AML-193 (cell line): ENCODE measurements at places on chromosomes 7 and 10.

- no peak for DNase-seq
Measured at GRCh38 chr10:6194311-6194710, 8.4 kb upstream of the PFKFB3 start.

- no peak for DNase-seq
Measured at GRCh38 chr10:133351408-133352318, 4.5 kb downstream of the PRAP1 start.

DNA sequence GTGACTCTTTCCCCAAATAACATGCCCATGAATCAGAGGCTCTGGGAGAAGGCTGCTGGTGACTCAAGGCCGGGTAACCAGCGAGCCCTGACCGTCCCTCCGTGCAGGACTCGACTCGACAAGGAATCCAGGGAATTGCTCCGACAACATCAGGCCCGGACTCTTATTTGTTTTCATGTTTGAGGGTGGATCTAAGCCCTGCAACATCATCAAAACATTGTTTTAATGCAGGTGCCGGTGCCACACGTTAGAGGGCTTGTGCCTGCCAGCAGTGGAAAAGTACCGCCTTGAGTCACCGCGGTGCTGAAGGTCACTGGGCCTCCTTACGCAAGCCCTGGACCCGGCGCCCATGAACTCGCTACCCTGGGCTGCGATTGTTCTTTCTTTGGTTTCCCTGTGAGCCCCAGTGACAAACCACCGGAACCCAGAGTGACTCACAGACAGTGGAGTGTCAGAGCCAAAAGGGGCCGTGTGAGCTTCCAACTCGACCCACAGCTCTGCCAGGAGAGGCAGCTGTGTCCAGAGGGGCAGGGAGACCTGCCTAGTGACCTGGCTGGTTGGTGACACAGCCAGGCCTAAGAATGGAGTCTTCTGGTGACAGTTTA lies 139.4 kb upstream of the SHH start:
- no peak for DNase-seq

- DNase-seq: no peak
Measured at GRCh38 chr10:34602478-34602877, 212.6 kb downstream of the PARD3 start.

GRCh38 chr7:107372298-107372697 lies 97.6 kb upstream of the GPR22 start:
- DNase-seq: no peak

DNA sequence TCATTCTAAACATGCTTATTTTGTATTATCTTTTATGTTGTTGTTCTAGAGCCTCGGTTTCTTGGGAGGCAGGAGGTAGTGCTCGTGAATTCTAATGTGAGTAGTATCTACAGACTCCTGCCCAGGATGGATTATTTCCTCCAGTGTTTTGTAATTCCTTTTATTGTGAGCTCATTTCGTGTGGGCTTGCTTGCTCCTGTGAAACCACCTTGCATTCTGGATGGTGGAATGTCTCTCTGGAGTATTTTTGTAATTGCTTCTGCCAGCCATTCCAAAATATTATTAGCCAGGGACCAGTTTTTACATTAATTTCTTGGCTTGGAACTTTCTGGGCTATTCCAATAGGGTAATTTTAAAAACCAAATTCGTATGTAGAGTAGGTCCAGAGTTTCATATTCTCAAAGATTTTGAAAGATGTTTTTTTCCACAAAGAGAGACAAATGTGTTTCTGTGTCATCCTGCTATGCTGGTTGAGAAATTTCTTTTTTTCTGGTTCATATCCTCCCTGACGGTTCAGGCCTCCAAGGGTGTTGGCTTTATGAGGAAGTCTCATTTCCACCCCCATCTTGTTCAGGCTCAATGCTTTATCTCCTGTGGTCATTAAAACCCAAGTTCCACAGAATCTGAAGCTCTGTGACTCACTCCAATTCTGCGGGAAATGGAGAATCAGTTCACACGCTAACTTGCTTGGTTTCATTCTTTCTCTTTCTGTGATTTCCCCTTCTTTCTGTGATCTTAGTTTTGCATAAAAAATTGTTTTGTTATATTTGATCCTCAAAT lies 41.7 kb upstream of the CALD1 start:
- DNase-seq: no peak

DNA sequence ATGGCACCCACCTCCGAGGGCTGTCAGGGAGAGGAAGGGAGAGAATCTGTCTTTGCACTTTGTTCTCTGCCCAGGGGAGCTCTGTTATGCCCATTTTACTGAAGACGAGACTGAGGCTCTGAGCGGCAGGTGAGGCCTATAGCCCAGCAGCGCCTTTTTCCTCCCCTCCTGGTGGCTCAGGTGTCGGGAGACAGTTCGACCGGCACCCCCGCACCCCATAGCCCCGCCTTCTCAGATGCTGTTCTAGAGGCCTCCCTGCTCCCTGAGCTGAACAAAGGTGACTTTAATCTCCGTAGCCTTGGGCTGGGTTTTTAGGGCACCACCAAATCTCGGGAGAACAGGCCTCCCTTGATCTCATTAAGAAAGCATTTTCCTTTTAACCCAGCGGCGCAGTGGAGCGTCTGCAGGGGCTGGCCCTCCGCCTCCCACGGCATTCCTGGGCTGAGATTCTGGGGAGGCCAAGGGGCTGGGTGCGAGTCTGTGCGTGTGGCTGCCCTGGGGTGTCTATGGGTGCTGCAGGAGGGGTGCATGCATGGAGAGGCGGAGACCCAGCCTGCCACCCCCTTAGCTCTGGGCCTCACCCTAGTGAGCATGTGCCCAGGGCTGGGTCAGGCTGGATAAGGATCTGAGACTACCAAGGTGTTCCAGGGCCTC lies 3.3 kb downstream of the LFNG start:
- DNase-seq: no peak

DNA sequence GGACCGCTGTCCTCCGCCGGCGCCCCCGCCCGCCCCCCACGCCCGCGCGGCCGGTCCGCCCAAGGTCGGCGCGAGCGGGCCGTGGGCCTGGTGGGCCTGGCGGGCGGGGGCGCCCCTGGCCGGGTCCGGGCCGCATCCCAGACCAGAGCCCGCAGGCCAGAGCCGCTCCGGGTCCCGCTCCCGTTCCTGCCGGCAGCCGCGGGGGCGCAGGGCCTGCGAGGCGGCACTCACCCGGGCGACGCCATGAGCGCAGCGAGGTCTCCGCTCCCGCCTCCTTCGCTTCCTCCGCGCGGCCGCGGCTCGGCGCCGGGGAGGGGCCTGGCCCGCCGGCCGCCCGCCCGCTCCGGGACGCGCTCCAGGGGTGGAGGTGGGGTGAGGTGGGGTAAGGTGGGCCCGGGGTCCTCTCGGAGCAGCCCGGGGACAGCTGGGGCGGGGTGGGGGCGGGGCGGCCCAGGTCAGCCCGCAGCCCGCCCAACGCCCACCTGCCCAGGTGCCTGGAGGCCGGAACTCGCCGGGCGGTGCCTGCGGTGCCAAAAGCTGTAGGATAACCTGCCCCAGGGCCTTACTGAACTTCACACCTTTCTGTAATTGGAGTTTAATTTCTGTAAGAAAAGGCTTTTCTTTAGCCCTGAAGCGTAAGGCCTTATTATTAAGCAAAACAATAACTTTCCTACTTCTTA lies at the start of gene URGCP:
Gene URGCP (minus strand): TSS at position 266 of the 680 bp plus-strand sequence. CDS start 21 bp downstream, at position 245.
- peak; percentile 9 for DNase-seq

- no peak for DNase-seq
Measured at GRCh38 chr7:91142743-91143142, 121.5 kb upstream of the FZD1 start.

DNA sequence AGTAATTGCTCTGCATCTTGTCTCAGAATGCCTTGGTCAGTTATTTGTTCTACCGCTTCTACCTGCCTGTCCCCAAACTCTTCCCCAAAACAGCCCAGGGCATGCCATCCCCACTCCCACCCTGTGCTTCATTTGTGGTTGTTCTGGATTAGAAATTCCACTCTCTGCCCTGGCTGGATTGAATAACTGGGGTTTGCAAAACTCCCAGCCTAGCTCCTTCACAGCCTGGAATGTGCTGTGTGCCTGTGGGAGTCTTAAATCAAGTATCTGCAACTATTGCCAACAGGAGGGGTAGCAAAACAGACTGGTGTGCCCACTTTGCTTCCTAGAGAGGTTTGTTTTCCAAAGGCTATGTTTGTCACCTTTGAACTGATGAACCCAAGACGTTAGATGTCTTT lies 24.2 kb downstream of the TSPAN15 start:
- DNase-seq: no peak

DNA sequence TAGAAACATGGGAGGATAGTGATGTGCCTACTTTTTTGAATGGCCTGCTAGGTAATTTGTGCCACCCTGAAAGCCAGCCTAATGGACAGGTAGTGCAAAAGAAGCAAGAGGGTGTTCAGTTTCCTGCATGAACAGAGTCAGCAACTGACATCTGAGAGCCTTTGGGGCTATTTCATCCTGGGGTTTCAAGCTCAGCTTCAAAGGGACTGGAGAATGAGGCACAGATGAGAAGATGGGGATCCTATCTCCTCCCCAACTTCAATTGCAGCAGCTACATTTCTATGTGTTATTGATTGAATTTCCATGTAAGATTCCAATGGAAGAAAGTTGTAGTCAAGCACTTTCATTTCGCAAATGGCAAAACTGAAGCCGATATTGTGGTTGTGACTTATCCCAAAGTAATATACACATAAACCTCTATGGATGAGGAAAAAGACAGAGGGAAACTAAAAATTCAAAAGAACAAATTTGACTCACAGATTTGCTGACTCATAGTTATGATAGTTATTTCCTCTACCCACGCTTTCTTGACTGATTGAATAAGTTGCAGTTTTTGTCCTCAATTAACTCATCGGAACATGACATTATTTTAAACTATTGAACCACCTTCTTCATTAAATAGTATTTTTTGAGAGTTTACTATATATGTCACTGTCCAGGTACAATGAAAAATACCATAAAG lies 42.6 kb upstream of the NRP1 start:
- no peak for DNase-seq

GRCh38 chr10:62639144-62639543 lies 165.4 kb upstream of the ADO start:
- no peak for DNase-seq

DNA sequence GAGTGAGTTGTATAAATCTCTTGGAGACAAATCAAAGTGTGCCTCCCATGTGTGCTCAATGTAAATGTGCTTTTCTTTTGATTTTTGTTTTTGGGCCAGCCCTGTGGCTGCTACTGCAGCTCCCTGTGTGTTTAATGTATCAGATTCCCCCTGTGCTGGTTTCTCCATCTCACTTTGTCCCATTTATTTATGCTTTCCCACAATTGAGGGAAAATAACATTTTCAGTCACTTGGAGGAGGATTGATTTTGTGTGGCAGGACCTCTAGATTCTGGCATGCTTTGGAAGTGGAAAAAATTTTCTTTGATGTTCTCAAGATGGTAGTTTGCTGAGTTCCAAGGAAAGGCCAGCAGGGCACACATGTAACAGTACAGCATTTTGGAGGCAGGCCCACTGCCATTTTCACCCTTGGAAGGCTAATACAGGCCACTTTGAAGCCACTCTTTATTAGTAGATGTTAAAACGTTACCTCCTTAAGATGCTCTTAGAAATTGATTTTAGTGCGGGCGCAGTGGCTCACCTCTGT lies 323.6 kb downstream of the BICC1 start:
- no peak for DNase-seq

- no peak for DNase-seq
Measured at GRCh38 chr7:110448918-110449317, 642.0 kb upstream of the LRRN3 start.

GRCh38 chr10:633279-634245 lies 55.9 kb downstream of the DIP2C start:
- DNase-seq: no peak

GRCh38 chr7:79668292-79668691 lies 214.8 kb upstream of the MAGI2 start:
- DNase-seq: no peak

- no peak for DNase-seq
Measured at GRCh38 chr10:7090529-7090928, 320.3 kb downstream of the SFMBT2 start.

DNA sequence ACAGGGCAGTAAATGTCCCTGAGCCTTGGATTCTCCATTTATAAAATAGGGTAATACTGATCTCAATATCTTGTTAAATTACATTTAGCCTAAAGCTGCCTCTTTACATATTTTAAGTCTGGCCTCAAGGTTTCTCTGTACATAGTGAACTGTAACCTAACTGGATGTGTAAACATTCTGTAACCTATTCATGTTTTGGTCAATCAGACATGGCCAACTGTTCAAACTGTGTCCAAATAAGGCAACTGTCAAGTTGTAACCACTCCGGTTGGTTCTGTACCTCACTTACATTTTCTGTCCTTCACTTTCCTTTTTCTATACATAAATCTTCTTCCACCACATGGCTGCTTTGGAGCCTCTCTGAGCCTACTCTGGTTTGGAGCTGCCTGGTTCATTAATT lies 107.1 kb upstream of the ITGB1 start:
- no peak for DNase-seq

DNA sequence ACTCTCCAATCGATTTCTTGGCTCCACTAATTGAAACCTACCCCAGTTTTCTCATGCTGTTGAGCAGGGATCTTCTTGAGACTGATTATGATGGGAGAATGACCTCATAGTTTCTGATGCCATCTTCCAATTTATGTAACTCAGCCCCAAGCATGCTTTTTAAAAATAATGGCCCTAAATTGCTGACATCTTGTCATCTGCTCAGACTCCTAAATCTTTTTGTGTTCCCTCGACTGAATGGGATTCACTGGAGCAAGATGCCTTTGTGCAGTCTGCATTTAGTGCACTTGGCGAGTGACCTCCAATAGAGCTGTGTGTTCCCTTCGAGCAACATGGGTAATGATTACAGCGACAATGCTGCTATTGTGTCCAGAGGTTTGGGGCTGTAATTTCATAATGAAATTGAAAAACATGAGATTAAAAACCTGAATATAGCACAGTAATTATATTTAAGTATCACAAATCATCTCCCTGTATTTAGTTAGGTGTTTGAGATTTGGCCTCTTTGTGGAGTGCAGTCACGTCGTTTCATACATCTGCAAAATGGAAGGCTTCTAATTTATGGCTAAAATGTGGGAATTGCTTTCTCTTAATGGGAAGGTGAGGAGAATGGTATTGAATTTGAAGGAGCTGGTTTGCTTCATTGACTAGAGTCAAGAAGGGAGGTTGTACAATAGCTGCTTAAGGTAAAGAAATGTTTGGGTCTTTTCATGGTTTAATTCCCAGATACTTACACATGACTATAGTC lies 192.9 kb downstream of the AUTS2 start:
- no peak for DNase-seq

DNA sequence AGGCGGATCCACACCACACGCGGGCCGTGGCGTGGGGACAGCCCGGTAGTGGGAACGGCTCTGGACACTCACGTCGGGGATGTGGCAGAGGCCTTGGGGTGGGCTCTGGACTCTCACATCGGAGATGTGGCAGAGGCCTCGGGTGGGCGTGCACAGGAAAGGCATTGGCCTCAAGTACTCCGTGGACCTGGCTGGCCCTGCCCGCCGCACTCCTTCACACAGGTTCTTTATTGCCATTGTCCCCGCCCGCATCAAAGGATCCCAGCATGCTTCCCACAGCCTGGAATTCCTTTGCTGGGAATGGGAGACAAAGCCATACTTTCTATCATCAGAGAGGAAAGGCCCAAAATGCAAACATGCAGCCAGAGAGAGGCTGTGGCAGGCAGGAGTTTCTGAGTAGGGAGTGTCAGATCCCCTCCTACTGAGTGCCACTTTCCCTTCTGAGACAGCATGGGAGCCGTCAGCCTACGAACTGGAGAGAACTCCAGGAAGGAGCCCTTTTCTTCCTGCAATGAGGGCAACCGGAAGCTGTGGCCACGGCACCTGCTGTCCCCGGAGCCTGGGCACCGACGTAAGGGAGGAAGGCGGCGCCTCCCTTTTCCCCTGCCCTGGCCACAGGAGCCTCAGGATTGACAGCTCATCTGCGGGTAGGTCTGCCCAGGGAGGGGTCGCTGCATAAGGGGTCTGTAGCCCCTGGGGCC lies 51.5 kb downstream of the RBM17 start:
- no peak for DNase-seq

- DNase-seq: no peak
Measured at GRCh38 chr7:128163473-128163872, 77.6 kb upstream of the LEP start.
